ENCODE measurements at places on chromosomes 12 and 14.

DNA sequence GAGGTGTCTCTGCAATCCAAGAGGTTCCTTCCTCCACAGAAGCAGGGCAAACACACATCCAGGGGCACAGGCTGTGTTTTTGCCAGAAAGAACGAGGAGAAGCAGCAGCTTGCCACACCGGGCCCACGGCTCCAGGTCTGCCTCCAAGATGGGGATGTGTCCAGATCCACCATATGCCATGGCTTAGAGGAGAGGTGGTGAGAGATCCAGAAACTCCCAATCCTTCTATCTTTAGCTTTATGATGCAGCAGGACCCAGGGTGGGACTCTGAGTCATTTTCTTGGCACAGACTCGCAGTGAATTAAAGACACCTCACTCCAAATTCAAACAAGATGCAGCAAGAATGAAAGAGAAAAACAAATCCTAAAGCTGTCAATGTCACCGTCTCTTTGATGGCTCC lies 481.4 kb upstream of the TMEM132C start:
- DNase-seq: peak; percentile 50

GRCh38 chr14:61257469-61258057 lies 23.6 kb downstream of the TMEM30B start:
- no peak for DNase-seq

DNA sequence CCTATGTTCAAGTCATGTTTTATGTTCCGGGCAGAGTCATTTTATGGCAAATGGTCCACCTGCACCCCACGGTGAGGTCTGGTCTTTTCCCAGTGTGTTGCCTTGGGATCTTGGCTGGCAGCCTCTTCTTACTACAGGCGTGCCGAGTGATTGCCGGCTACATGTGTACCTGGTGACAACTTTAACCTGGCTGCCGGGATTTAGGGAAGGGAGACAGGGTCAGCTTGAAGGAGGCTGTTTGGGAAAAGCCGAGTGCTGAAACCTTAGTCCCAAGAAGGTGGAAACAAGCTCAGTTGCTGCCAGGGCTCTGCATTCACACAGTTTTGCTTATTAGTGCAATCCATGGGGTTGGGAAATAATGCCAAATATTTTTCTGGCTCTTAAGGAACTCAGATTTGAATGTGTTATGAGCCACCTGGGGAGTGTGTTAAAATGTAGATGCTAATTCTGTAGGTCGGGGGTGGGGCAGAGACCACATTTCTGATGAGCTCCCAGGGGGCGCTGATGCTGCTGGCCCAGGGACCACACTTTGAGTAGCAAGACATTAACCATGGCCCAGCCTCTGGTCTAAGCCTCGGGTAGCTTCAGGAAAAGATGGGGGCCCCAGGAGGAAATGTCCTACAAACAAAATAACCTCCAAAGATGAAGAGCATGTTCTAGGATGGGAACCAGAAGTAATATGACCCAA lies 179.6 kb downstream of the TBX5 start:
- no peak for DNase-seq

- no peak for DNase-seq
Measured at GRCh38 chr12:119334430-119335170, at the start of gene CCDC60. Gene CCDC60 (plus strand): TSS chr12:119334729. CDS start chr12:119335177, 448 bp downstream.

DNA sequence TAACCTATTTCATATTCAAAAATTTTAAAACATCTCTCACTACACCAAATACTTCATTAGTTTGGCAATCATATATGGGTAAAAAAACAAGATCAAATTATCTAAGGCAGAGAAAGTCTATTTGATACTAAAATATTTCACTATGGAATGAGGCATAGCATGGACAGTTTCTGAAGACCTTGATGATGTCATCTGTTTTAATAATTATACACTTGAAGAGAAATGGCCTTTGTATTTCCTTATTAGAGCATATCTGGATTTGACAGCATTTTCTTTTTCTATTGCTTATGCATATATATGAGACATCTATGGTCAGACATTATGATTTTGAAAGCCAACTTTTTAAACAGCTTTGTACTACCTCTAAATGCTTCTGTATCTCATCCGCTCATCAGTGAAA lies 88.6 kb downstream of the DDHD1 start:
- no peak for DNase-seq

GRCh38 chr12:32448586-32448985 lies 49.2 kb downstream of the FGD4 start:
- no peak for DNase-seq

DNA sequence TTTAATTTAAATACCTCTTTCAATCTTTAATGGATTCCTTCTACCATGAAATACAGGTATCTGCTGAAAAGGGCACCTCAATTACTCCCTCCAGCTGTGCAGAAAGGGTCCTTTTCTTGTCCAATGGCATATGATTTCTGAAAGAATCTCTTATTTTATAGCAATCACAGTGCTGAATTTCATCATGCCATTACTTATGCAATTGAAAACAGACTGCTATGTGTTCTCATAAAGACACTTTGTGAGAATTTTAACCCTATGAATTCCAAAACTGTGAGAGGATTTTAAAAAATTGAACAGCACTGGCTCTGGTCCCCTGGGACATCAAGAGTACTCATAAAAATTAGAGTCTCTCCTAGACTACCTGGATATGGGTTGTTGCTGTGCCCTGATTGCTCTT lies 45.9 kb upstream of the CNOT2 start:
- DNase-seq: no peak

DNA sequence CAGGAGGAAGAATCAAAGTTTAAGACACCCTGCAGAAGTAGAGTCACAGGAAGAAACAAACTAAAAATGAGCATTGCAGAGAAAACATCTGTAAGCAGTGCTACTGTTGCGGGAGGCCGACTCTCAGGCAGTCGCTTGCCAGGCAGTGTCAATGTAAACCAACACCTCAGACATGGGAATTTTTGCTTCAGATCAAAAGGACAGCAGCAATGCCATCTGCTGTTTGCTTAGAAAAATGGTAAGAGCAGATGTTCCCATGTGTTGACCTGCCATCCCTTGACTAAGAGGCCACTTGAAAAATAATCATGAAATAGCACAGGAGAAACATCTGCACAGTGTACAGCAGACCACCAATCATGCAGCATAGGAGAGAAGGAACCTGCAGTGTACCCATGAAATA lies 196.6 kb downstream of the SLC25A21 start:
- peak; percentile 6 for DNase-seq

DNA sequence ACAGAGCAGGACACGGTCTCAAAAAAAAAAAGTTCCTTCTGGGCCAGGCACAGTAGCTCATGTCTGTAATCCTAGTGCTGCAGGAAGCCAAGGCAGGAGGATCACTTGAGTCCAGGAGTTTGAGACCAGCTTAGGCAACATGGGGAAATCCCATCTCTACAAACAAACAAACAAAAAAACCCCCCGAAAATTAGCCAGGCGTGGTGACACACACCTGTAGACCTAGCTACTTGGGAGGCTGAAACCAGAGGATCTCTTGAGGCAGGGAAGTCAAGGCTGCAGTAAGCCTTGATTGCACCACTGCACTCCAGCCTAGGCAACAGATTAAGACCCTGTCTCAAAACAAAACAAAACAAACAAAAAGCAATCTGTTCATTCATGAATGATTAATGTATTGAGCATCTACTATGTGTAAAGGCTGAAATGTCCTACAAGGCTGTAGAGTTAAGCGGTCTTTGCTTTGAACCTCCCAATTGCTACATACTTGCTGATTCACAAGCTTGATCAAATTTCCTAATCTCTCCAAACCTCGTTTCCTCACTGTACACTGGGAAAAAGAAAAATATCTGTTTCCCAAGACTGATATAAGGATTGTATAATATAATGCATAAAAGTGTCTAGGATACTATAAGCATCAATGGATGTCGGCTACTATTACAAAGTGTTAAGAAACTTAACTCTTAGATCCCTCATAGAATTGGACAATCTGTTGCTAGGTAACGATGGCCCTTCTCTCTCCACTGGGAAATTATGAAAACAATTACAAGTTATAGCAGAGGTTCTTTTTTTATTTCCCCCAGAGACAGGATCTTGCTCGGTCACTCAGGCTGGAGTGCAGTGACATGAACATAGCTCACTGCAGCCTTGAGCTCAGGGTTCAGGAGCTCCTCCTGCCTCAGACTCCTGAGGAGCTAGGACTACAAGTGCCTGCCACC lies 7.9 kb upstream of the RILPL2 start:
- no peak for DNase-seq

GRCh38 chr12:68498736-68499135 lies 112.0 kb upstream of the RAP1B start:
- DNase-seq: no peak

- DNase-seq: no peak
Measured at GRCh38 chr12:105445249-105445648, 114.8 kb downstream of the C12orf75 start.

GRCh38 chr12:13257356-13257875 lies 60.9 kb downstream of the EMP1 start:
- no peak for DNase-seq
